Activated CD8-positive, alpha-beta T cell treated with anti-CD3 and anti-CD28 coated beads, Interleukin-2, amount 10 ng/mL, durations not matched to agents 7 days and 5 days (primary cell): ENCODE measurements at places on chromosomes 5 and 9. TPM values are rescaled to one million over a fixed set of nuclear protein-coding genes. Genes with fewer than 3 reads are reported as not detected.

RFK gene
- total RNA-seq, result 21.5 TPM

DNA sequence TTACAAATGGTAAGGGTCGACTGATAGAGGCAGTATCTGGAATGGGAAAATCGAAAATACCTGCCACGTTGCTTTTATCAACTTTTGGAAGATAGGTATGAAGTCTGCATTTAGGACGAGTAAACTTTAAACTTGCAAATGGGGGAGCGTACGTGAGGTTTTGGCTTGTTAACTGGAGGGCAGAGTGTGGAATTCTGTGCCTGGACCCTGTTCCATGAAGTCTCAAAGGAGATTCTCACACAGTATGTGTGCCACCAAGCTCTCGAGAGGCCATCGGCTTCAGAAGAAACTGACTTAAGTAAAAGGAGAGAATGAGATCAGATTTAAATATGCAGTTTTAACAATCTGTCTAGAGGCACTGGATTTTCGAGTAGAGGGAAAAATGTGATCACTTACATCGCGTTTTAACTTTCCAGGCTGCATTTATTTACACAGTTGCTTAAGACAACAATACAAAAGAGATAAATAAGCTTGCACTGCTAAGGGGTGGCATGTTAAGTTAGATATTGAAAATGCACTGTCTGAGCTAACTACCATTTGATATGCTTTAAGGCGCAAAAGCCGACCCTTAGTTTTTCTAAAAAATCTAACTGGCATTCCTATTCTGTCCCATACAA lies 401.6 kb downstream of the EBF1 start:
- H3K4me3 ChIP-seq, result no peak overlapping the region
- H3K4me1 ChIP-seq, result no peaks in the 10 kb centered on the region
- H3K27me3 ChIP-seq, result no peaks in the 10 kb centered on the region
- DNase-seq, result no peak
- no peak overlapping the region for H3K27ac ChIP-seq

- H3K4me1 ChIP-seq, result no peaks in the 10 kb centered on the region
- no peak overlapping the region for H3K27ac ChIP-seq
- peak; percentile 69 for DNase-seq
- H3K36me3 ChIP-seq, result no peaks in the 10 kb centered on the region
Observed at GRCh38 chr9:132114102-132114707, 34.5 kb upstream of the MED27 start.

PCDHB9 gene
- not detected for total RNA-seq

DNA sequence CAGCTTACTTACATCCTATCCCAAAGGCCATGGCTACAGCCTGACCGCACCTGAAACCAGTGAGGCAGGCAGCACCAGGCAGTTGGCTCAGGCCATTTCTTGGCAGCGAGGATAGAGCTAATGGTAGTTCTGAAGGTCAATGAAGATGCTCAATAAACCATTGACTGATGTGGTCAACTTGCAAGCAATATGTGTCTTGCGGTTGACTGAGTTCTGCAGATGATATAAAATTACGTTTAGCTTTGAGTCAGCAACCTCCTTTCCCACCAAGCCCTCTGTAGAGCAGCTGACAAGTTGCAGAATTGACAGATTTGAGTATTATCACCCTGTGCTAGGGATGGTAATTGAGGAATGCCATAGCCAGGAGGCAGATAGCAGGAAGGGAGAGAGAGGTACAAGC lies 189.0 kb upstream of the PUM3 start:
- no peaks in the 10 kb centered on the region for H3K4me1 ChIP-seq
- DNase-seq, result no peak
- no peaks in the 10 kb centered on the region for H3K27me3 ChIP-seq

RIMOC1 gene
- 20.8 TPM for total RNA-seq

GRCh38 chr9:2290382-2290781 lies 275.2 kb downstream of the SMARCA2 start:
- peaks cover 2% of the 10 kb centered on the region for H3K27me3 ChIP-seq
- H3K27ac ChIP-seq, result no peak overlapping the region
- no peaks in the 10 kb centered on the region for H3K36me3 ChIP-seq
- no peak for DNase-seq
- no peak overlapping the region for H3K4me3 ChIP-seq
- H3K4me1 ChIP-seq, result no peaks in the 10 kb centered on the region

DNA sequence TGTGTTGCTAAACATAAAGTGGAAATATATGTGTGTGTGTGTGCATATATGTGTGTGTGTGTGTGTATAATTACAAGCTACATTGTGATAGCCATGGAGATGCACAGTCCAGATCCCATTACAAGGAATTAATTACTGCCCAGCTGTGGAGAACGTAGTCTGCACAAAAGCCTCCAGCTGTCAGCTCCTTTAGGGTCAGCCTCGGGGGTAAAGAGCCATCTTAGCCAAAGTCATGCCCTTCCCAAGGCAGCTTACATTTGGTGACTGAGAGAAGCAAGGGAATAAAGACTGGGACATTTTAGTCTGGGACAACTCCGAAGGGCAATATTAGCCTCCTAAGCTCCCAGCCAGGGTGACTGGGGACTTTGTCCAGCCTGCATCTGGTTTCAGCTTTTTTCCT lies 21.9 kb upstream of the FOCAD start:
- no peaks in the 10 kb centered on the region for H3K36me3 ChIP-seq
- H3K27me3 ChIP-seq, result peaks cover 7% of the 10 kb centered on the region
- no peak overlapping the region for H3K4me3 ChIP-seq
- no peak overlapping the region for H3K27ac ChIP-seq

LRRC26 gene
- total RNA-seq, result not detected

OLFM1 gene
- total RNA-seq, result not detected

DNA sequence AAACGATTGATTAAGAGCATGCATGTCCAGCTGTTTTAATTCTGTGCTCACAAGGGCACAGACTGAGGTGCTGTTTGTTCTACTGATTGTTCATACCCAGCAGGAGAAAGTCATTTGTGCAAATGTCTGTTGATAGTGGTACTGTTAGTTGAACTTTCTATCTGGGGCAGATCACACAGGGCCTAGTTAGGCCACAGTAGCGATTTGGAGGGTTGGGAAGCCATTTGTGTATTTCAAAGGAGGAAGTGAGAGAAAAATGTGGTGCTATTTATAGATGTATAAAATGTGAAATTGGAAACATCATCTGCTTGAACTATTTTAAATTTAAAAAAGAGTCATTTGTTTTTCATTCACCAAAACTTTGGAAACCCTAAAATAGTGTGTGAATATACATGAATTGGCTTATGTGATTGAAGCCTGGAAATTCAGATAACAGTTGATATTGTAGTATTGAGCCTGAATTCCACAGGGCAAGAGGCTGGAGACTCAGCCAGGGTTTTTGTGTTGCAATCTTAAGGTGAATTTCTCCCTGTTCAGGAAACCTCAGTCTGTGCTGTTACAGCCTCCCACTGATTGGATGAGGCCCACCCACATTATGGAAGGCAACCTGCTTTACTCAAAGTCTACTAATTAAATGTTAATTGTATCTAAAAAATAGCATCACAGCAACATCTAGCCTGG lies 162.0 kb upstream of the CDKN2B start:
- H3K4me3 ChIP-seq, result no peak overlapping the region
- H3K27ac ChIP-seq, result no peak overlapping the region
- peaks cover 9% of the 10 kb centered on the region for H3K27me3 ChIP-seq
- no peaks in the 10 kb centered on the region for H3K36me3 ChIP-seq
- H3K4me1 ChIP-seq, result peaks cover 18% of the 10 kb centered on the region

GRCh38 chr9:12739014-12739652 lies 35.7 kb upstream of the LURAP1L start:
- H3K27ac ChIP-seq, result no peak overlapping the region
- H3K27me3 ChIP-seq, result no peaks in the 10 kb centered on the region
- no peaks in the 10 kb centered on the region for H3K36me3 ChIP-seq
- no peaks in the 10 kb centered on the region for H3K4me1 ChIP-seq
- DNase-seq, result no peak
- H3K4me3 ChIP-seq, result no peak overlapping the region

GRCh38 chr9:68545033-68545705 lies 4.5 kb upstream of the TMEM252 start:
- H3K4me1 ChIP-seq, result peaks cover 6% of the 10 kb centered on the region
- peaks cover 14% of the 10 kb centered on the region for H3K27me3 ChIP-seq
- no peaks in the 10 kb centered on the region for H3K36me3 ChIP-seq
- no peak overlapping the region for H3K4me3 ChIP-seq
- H3K27ac ChIP-seq, result no peak overlapping the region

- H3K27ac ChIP-seq, result peak overlapping the region; percentile 87
- H3K4me3 ChIP-seq, result peak overlapping the region; percentile 63
- peaks cover 48% of the 10 kb centered on the region for H3K4me1 ChIP-seq
- DNase-seq, result peak; percentile 86
Observed at GRCh38 chr5:68369457-68370125, 154.0 kb downstream of the PIK3R1 start.

DNA sequence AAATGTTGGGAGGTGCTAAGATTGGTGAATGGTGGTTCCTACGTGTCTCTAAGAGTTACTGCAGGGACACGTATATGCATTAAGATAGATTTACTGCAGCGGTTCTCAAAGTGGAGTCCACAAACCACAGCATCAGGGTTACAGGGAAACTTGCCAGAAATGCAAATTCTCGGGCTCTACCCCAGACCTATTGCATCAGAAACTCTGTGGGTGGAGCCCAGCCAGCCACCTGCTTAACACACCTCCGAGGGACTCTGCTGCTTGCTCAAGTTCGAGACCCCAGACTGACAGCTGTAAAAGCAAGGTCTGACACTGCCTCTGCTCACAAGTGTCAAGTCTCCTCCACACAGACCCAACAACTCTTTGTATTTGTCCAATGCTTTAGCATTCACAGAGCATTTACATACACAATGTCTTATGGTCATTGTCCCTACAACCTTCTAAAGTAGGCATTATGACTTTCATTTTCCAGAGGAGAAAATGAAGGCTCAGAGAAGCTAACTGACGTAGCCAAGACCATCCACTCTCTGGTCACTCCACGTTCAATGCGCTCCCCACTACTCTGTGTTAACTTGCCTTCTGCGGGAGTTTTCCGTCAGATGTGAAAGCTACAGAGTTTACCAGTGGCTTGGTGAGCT lies 48.8 kb downstream of the HSD17B3 start:
- H3K27ac ChIP-seq, result no peak overlapping the region
- no peak for DNase-seq
- H3K4me1 ChIP-seq, result peaks cover 9% of the 10 kb centered on the region

DNA sequence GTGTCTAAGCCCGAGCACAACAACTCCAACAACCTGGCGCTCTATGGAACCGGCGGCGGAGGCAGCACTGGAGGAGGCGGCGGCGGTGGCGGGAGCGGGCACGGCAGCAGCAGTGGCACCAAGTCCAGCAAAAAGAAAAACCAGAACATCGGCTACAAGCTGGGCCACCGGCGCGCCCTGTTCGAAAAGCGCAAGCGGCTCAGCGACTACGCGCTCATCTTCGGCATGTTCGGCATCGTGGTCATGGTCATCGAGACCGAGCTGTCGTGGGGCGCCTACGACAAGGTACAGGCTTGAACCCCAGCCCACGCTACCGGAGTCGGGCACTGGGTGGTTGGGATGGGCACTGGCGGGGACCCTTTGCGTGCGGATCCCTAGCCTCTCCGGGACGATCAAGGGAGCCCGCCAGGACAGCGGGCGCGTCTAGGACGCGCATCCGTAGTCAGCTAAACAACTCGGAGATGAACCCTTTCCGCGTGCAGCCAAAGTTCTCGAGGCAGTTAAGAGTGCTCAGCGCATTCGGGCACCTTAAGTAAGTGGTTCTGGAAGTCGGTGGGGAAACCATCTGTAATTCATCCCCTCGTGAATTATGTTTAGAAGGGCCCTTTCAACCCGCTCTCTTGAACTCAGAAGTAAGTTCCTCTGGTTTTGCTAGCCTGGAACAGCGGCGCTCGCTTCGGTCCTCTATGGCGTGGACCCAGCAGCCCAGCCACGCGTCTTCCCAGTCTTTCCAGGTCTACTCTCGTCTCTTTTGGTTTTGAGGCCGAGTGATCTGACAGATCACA lies 1.3 kb downstream of the KCNN2 start:
- H3K36me3 ChIP-seq, result no peaks in the 10 kb centered on the region
- DNase-seq, result no peak
- no peak overlapping the region for H3K27ac ChIP-seq
- peaks cover 4% of the 10 kb centered on the region for H3K4me1 ChIP-seq

DPH7 gene
- 36.8 TPM for total RNA-seq

ZBTB34 gene
- total RNA-seq, result 8.1 TPM

DNA sequence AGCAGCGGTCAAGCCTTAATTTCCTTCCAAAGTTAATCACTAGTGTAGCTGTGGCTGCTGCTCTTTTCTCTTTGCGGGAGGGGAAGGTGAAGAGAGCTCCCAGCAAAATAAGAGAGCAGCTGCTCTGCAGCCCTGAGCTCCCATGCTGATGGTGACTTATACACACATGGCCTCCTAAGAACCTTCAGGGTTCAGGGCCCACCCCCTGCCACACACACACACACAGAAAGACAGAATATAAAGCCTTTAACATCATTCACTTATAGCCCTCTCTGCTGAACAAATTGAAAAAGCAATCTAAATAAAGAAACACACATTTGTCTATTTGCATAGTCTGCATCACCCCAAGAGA lies 43.6 kb downstream of the GAS1 start:
- no peak overlapping the region for H3K4me3 ChIP-seq
- peaks cover 34% of the 10 kb centered on the region for H3K27me3 ChIP-seq
- H3K4me1 ChIP-seq, result no peaks in the 10 kb centered on the region
- no peaks in the 10 kb centered on the region for H3K36me3 ChIP-seq

GRCh38 chr5:172117977-172118701 lies 69.9 kb downstream of the STK10 start:
- no peaks in the 10 kb centered on the region for H3K27me3 ChIP-seq
- peaks cover 71% of the 10 kb centered on the region for H3K4me1 ChIP-seq
- DNase-seq, result no peak

PDE6A gene
- total RNA-seq, result not detected

DNA sequence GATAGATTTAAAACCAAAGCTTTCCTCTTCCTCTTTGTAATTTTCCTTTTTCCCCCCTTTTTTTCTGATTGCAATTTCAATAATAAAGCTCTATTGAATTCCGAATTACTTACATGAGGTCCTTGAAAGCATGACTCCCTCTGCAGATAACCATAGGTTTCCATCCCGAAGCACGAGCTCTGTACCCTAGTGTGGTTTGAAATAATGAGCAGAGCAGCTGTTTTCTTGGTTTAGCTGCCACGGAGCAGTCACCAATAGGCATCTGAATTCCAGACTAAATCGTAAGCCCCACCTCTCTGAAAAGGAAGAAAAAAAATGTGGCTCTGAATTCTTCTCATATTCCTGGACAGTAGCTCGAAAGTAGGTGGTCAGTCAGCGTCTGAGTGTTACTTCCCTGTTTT lies 18.5 kb upstream of the GNE start:
- H3K36me3 ChIP-seq, result no peaks in the 10 kb centered on the region
- H3K27me3 ChIP-seq, result no peaks in the 10 kb centered on the region
- H3K4me1 ChIP-seq, result no peaks in the 10 kb centered on the region
- no peak overlapping the region for H3K27ac ChIP-seq
- DNase-seq, result no peak

- no peaks in the 10 kb centered on the region for H3K4me1 ChIP-seq
- H3K27me3 ChIP-seq, result no peaks in the 10 kb centered on the region
- no peak overlapping the region for H3K4me3 ChIP-seq
- H3K36me3 ChIP-seq, result no peaks in the 10 kb centered on the region
- no peak for DNase-seq
- H3K27ac ChIP-seq, result no peak overlapping the region
Observed at GRCh38 chr5:140753561-140753960, 32.4 kb upstream of the PCDHA1 start.

DNA sequence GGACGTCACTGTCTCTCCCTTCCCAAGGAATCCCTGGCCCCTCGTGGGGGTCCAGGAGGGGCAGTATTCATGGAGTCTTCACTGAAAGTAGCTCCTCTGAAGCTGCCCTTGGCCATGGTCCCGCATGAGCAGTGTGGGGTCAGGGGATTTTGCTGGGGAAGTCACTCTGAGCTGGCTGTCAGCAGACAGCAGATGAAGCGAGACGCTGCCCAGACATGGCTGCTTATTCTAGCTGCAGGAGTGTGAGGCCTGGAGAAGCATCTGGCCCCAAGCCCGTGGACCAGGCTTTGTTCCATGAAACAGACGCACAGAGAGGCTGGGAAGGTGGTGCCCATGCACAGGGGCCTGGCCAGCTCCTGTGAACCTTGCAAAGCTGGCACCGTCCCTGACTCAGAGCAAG lies 21.5 kb upstream of the ASS1 start:
- H3K27ac ChIP-seq, result no peak overlapping the region
- H3K27me3 ChIP-seq, result no peaks in the 10 kb centered on the region
- no peak overlapping the region for H3K4me3 ChIP-seq
